Stimulated activated CD8-positive, alpha-beta memory T cell treated with anti-CD3 and anti-CD28 coated beads, Interleukin-15, amount 100 ng/mL, for 24 hours (primary cell): ENCODE measurements at places on chromosomes 11 and 22.

GRCh38 chr11:128200467-128200866, 386.9 kb downstream of the ETS1 start:
- DNase-seq = no peak

GRCh38 chr11:122850076-122850631, 11.9 kb downstream of the CRTAM start:
- no peak for DNase-seq

DNA sequence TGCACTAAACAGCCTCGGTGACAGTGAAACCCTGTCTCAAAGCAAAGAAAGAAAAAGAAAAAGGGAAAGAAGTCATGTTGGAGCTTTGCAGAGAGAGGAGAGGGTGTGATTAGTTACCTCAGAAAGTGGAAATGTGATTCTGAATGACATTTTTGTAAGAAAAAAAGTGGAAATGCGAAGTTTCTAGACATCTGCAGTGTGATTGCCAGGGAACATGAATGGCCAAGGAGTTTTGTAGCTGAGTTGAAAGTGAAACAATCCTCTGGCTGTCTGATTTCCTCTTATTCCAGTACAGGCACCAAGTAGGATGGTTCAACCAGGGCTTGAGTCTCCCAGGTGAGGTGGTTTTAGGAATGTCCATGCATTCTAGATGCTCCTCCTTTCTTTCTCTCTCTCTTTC, 17.8 kb upstream of the SYVN1 start:
- DNase-seq = no peak

DNA sequence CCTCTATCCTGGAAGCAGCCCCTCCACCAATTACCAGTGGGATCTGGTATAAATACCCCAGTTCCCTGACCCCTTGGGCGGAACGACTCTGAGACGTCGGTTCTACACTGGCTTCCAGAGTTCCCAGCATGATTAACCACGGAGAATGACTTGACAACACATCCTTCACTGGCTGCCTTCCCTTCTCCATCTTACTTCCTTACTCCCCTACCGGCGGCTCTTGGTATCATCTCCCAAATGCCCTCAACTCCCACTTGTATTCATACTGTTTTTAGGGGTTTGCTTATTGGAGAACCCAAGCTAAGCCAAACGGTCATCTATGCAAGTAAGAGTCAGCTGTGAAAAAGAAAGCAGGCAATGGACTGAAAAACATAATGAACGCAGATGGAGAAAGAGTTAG, 56.1 kb downstream of the APOL3 start:
- DNase-seq = no peak

GRCh38 chr11:284105-285020, 4.6 kb upstream of the PGGHG start:
- DNase-seq = no peak

DNA sequence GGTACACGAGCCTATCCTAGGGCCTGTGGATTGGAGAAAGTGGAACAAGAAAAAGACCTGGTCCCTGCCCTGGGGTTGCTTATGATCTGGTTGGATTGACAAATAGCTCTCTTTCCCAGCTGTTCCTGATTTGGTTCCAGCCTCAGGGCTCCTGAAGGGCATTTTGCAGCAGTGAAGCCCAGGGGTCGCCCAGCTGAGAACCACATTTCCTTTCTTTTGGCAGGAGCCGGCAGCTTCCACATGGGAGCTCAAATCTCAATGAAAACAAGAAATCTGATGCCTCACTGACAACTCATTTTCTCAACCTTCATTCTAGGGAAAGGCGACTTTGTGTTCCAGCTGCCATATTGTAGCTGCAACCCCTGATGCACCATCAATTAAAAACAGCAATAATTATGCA, 140.6 kb upstream of the CADM1 start:
- no peak for DNase-seq

- DNase-seq = no peak
Observed at GRCh38 chr11:92314499-92314898, 89.9 kb downstream of the FAT3 start.

DNA sequence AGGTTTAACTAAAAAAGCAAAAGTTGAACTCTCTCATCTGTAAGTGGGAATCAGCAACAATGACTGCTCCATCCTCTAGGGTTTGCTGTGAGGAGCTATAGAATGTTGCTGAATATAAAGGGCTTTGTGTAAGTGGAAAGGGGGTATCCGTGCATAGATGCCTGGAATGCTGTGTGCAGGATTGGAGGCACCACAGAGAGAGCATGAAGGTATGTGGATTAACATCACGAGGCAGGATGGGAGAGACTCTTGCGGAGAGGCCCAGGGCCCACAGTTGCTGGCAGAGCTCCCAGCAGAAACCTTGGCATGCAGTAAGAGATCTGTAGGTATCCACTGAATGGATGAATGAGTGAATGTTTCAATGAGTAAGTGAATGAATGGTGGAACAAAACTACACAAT, 298.7 kb upstream of the DDI1 start:
- no peak for DNase-seq

GRCh38 chr11:44885065-44885810, 65.4 kb downstream of the TP53I11 start:
- DNase-seq = no peak

- no peak for DNase-seq
Observed at GRCh38 chr11:13891911-13892310, 70.6 kb upstream of the SPON1 start.

DNA sequence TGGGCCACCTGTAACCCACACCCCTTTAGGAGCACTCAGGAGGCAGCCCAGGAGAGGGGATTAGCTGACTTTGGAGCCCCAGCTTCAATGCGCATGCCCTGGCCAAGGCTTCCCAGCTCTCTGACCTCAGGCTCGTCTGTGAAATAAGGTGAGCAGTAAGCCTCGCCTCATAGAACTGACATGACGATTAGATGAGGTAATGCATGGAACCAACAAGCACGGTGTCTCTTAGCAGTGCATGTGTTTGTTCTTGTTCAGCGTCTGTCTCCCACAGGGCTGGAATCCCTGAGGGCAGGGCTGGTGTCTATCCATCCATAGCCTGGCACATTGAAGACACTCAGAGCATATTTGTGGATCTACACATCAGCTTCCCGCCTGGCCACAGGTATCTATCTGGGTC, 415.4 kb downstream of the MN1 start:
- no peak for DNase-seq

- DNase-seq = no peak
Observed at GRCh38 chr11:16184588-16184987, 171.8 kb downstream of the SOX6 start.

GRCh38 chr22:39094717-39095389, 2.2 kb upstream of the APOBEC3H start:
- DNase-seq = no peak
